ENCODE measurements at places on chromosomes 16 and 17. TPM values are rescaled to one million over a fixed set of nuclear protein-coding genes. Genes with fewer than 3 reads are reported as not detected.

Gene CDH3
- 0.86 TPM for total RNA-seq

DNA sequence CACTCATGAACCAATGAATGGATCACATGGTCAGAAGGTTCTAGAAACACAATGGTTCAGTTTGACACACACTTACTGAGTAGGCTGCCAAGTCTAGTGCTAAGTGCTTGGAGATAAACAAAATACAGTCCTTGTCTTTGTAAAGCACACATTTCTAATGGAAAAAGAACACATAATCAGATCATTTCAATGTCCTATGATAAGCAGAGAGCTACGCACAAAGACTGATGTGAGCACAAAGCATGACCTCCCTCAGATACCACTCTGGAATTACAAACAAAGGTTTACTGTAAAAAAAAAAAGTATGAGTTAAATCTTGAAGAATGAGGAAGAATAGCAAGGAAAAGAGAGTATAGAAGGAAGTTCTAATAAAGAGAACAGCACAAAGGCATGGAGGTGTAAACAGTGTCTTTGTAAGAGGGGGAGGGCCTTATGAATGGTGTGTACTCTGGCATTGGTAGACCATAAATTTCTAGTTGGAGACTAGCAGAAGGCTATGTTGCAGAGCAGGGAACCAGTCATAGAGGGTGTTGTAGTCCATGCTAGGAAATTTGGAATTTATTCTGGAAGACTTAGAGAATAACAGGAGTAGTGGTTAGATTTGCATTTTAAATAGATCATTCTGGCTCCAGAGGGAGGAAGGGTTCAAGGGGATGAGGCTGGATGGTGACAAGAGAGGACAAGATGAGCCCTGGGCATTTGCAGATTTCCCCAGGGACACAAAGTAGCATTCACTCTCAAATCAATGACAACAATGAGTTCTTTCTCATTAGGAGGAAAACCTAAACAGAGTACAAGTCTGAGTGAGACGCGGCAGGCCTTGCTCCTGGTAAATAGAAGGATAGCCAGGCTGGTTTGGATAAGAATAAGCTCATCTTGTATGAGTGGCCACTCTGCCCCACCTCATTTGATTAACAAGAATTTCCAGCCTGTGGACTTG is 468.0 kb downstream of the TOX3 start:
- ATAC-seq = no peak

Gene ASPA
- not detected for total RNA-seq

GRCh38 chr17:28693869-28694268 is 17.8 kb downstream of the PROCA1 start:
- ATAC-seq = no peak

DNA sequence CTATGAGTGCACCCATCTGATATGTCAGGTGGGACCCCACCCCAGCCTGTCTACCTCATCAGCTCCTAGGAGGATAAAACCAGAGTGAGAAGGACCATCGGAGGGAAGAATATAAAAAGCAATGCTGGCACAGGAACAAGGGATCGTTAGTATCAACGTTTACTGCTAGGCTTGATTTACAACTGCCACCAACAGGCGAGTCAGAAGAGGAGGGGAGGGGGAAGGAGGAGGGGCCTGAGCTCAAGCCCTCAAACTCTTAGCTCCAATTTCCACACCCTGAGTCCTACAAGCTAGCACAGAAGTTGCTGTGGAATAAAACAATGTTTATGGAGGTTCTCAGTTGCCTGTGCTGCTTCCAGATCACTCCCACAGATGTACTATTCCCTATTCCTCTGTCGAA is 234.5 kb downstream of the C16orf78 start:
- no peak for ATAC-seq

DNA sequence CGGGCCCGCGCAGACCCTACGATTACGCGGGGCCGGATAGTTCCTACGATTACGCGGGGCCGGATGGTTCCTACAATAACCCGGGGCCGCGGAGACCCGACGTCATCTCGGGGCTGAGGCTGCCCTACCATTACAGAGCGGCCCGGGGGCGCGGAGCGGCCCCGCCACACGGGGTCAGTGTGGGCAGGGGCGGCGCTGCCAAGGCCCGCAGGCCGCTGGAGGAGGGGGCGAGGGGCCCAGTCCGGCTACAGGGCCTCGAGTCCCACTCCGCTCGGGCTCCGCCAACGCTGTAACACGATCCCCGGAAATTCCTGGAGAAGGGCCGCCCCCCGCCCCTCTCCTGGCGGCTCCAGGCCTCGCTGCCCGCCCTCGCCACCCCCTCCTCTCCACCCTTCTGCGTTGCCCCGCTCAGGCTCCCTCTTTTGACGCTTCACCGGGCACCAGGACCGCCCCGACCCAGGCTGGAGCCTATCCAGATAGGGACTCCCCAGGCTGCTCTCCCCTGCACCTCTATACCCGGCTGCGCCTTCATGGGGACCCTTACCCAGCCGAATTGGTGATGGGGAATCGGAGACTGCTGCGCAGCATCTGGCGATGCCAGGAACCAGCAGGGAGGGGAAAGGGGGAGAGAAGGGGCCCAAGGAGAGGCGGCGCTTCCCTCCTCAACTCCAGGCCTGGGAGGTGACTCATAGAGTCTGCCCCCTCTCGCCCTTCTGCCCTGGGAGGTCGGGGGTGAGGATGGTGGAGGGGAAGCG is at the start of gene RAB34:
Gene RAB34, minus strand, starts transcription at position 291 of the 755 bp plus-strand sequence. CDS start 602 bp downstream, outside the sequence.
- ATAC-seq = no peak

Gene CASKIN1
- total RNA-seq = 6.6 TPM

DNA sequence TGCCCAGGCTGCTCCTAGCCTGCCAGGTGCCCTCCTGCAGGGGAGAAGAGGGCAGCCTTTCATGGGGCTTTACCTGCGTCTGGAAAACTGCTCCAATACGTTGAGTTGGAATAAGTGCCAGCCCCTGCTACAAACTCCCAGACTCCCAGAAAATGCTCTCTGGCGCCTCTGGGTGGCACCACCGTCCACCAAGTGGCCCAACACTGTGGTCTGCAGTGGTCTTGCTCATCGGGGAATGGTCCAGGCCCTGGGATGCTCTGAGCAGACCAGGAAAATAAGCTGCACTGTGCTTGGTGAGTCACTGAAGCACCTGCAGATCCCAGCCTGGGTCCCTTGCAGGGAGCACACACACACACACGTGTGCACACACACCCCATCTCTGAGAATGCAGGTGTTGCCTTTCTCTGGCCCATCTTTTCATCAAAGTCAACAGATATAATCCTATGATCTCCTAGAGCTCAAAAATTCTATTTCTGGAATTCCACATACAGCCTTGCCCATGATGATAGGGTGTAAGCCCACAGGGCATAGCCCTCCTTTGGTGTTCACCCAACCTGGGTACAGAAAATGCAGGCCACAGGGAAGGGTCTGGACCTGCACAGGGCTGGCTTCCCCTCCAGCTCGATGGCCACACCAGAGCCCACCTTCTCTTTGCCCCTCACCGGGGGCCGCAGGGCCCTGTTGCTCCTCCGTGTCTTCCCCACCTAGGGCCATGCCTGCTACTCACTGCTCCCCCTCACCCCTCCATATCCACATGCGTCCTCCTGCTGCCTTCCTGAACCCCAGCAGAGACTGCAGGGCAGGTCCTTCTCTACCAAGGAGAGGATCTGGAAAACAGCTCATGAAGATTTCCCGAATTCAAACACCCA is 20.5 kb downstream of the CDIP1 start:
- peak; percentile 30 for ATAC-seq

DNA sequence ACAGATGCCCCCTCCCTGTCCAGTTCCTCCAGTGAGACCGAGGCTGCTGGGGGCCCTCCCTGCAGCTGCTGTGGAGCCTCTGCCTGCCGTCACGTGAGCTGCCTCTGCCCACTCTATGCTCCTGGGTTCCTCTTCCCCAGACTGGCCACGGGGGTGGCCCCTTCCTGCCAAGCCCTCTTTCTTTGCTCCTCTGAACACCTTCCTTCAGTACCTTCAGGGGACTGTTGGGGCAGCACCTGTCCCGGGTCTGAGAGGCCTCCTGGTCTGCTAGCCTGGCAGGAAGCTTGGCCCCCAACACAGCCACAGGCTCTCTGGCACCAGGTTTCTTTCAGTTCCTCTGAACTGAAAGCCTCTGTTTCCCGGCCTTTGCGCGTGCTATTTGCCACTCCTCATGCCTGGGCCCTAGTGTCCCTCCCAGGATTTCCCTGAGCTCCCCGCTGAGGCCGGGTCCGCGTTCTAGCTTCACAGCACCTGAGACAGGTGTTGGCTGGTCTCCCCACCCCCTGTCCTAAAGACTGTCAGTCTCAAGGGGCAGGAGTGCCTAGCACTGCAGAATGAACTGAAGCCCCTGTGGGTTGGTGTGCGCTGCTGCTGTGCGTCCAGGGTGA is 6.6 kb upstream of the ATP6V0C start:
- ATAC-seq = no peak

DNA sequence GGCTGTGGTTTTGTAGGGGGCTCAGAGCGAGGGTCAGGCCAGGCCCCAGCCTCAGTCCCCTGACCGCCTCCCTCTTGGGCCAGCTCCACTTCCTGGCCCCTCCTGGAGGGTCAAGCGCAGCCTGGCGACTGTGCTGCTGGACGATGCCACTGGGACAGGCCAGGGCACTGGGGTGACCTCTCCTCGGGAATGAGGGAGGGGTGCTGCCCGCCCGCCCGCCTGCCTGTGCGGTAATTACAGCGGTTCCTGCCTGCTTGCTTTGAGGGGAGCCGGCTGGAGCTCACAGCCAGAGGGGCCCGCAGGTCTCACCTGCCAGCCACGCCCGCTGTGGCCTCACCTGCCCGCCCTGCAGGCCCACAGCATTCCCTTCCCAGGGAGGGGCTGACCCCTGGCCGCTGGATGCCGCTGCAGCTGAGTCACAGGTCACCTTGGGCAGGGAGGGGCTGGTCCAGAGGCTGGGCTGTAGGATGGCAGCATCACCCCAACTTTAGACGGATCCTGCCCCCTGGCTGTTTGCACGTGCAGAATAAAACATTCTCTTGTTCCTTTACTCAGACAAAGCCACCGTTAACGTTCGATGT is 76.7 kb upstream of the CBX4 start:
- peak; percentile 35 for ATAC-seq

Gene NPIPB9
- 7.0 TPM for total RNA-seq

- ATAC-seq = no peak
These were observed 26.2 kb upstream of the NAGLU start for GRCh38 chr17:42509841-42510240.

Gene TEX14
- 0.30 TPM for total RNA-seq

DNA sequence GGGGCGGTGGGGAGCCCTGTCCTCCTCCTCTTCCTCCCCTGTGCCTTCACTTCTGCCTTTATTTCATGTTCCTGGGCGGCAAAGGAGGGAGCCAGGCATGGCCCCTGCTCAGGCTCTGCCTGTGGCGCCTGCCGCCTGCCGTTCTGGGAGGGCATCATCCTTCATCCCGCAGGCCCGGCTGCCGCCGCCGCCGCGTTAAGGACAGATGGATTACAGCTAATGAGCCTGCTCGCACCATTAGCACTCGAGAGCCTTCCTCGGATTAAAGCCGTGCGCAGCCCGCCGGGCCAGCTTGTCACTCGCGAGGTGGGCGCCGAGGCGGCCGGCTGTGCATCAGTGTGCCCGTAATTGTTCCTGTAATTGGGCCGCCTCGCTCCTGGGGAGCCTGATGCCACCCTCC is 127.7 kb upstream of the GSE1 start:
- ATAC-seq = no peak

GRCh38 chr16:62256406-62256805 is 220.2 kb upstream of the CDH8 start:
- ATAC-seq = no peak

- no peak for ATAC-seq
These were observed 30.1 kb downstream of the CIITA start for GRCh38 chr16:10906914-10907756.

DNA sequence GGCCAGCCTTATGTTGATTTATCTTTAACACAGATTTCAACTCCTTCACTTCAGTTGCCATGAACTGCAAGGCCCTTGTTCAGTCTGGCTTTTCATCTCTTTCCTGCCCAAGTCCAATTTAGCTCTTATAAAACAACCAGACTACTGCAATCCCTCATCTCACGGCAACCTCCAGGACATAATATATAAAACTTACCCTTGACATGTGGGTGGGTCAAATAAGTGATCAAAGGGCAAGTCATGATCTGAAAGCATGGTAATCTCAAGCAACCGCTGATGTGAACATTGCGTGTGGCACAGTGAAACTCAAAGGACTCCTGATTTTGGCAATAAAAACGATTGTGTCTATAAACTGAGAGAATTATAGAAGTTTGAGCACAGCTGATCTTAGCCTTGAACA is 364.6 kb downstream of the CDH13 start:
- no peak for ATAC-seq

Gene GOT2
- total RNA-seq = 70.7 TPM

DNA sequence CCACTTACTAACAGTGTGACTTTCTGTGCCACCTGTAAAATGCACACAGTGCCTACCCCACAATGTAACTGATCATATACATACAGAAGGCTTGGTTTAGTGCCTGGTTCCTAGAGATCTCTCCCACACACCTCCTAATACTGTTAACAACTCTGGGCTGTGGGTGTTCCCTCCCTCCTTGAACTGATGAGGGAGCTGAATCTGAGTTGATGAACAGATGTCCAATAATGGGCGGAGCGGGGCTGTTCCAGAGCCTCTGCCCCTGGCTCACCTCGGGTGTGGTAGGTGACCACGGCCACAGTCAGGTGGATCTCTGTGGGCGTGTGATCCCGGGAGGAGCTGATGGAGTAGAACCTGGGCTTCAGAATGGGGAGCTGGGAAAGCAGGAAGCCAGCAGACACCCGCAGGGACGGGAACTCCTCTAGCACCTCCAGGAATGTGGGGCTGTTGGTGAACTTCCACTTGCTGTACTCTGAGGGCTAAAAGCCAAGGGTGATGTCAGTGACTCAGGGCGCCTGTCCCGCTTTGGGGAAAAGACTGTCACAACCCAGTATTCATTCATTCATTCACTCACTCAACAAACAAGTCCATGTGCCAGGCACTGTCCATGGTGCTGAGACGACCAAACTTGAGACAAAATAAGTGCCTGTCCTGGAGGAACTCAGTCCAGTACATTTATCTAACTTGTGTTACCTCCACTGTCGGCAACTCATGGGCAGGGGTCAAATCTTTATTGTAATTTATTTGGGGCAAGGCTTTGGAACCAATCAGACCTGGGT is 37.6 kb downstream of the NOS2 start:
- ATAC-seq = no peak

Gene POLR3K
- 26.4 TPM for total RNA-seq

Gene TLE7
- total RNA-seq = not detected

Gene HP
- total RNA-seq = not detected

Gene TBX21
- 19.9 TPM for total RNA-seq

Gene PRKCB
- total RNA-seq = 87.7 TPM

Gene SLC52A1
- total RNA-seq = 0.26 TPM

Gene RHBDL1
- 5.4 TPM for total RNA-seq

Gene KRTAP1-5
- total RNA-seq = not detected

Gene NSMCE1
- total RNA-seq = 99.8 TPM

Gene ADORA2B
- 3.4 TPM for total RNA-seq

DNA sequence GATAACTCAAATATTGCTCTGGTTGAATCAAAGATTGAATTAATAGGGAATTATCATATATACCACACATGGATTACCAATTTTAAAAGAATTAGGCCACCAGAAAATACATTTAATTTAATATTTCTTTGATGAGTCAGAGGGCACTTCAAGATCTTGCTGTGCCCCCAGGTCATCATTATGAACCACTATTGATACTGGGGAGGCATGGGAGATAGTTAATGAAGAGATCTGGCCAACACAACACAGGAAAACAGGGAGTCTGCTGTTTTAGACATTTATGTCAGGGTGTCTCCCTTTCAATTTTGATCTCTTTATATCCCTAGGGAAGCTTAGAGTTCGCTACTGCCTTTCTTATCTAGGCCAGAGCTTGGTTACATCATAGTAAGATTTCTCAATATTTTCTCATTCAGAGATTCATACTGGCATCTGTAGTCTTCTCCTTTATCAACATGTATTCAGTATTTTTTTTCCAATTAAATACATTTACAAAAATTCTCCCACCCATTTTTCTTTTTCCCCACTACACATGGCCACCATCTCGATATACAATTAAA is 158.3 kb upstream of the ZFHX3 start:
- no peak for ATAC-seq

- no peak for ATAC-seq
These were observed 8.6 kb downstream of the NEUROD2 start for GRCh38 chr17:39599004-39599664.

Data from activated T-helper 17 cell treated with anti-CD3 and anti-CD28 coated beads, Interleukin-2, amount 50 U/mL, for 72 hours (primary cell).